HCT116 (cell line): ENCODE measurements at places on chromosomes 16 and 17.

DNA sequence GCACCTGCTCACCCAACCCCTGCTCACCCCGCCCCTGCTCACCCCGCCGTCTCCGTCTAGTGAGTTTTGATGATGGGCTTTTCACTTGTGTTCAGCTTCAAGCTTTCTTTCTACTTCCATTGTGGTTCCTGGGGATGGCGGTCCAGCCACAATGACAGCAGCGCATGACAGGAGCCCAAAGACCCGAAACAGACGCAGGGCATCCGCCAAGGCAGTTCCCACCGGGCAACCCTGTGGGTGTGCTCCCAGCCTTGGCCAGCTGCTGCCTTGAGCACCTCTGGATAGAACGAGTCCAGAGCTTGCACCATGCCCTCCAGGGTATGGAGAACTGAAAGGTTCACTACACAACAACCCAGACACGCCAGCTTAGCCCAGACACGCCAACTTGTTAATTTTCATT lies 92.9 kb upstream of the CHMP6 start:
- DNase-seq, result no peak

GRCh38 chr16:67199011-67199807 lies at the start of gene ELMO3:
Gene ELMO3 (plus strand): TSS chr16:67199131. CDS start chr16:67199327, 196 bp downstream.
- DNase-seq, result no peak

- DNase-seq, result no peak
Measured at GRCh38 chr16:53960954-53961616, 257.1 kb downstream of the FTO start.

DNA sequence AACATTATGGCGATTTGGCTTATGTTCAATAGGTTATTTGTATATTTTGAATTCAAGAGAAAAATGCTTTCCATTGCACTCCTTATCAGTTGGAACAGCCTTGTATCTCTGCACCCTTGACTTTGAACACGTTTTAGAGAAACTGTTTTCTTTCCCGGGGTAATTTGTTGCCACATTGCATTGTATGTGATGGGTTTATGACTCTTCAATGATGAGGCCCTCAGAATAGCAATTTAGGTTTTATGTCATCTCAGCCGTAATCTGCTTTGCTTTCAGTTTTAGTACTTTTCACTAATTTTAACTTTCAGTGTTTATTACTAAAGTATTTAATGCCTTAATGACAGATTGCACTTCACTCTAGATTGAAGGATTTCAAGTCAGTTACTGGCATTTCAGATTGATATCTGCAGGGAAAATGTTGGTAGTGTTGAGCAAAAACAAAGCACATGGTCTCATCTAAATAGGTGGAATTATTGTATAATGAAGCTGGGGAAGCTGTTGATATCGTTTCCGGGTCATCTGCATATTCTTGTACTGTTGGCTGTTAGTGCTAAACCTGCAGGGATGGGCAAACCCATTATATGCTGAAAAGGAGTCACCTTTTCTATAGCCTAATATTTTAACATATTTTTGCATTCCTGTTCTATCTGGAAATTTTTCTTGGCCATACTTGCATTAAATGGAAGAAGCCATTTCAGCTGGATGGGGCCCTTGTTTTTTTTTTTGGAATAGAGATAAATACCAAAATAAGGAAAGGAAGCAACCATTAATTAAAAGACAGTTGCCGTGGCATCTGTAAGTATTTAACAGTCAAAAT lies 2.0 kb downstream of the LUC7L3 start:
- no peak for DNase-seq

- DNase-seq, result no peak
Measured at GRCh38 chr16:85570735-85571562, 42.2 kb upstream of the GSE1 start.

GRCh38 chr17:33055746-33056145 lies 64.1 kb downstream of the SPACA3 start:
- no peak for DNase-seq
